NCI-H226 (cell line): ENCODE measurements at places on chromosomes 12 and 14.

DNA sequence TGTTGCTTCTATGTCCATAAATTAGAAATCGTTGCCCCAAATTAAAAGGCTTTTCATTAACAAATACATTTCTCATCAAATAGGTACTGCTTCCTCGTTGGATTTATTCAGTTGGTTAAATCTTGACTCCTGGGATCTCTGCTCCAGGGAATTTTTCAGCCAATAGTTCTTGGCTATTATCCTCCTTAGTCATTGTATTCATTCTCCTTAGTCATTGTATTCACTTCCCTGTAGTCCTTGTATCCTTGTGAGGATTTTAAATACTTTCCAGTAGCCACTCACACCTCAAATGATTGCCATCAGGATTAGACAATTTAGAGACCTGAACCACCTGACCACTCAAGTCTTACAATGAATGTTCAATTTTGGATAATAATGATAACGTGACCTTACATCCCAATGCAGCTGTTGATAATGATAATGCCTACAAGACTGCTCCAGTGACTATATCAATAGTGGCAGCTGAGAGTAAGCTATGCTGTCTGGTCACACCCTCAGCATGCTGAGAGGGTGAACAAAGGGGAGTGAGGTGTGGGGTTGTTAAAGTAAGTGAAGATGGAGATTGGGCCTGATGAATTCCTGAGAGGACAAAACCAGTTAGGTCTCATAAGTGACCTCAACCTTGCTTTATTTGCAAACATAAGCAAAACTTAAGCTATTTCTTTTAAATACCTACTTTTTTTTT lies 193.7 kb upstream of the RTL1 start:
- DNase-seq = no peak

DNA sequence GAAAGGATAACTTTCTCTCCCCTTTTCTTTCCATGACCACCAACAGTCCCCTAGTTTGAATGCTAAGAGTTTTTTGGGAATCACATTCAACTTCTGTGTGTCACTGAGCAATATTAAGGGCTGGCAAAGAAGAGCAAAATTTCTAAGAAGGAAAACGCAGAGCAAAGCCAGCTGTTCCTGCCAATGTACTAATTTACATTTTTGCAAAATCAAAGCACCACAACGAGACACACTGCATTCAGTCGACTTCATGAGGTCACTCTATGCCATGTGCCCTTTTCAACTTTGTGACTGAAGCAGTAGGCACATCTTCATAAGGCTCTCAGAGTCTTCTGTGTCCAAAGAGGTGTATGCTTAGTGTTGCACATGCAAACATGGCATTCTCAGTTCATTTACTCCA lies 66.4 kb downstream of the PTPRR start:
- no peak for DNase-seq

DNA sequence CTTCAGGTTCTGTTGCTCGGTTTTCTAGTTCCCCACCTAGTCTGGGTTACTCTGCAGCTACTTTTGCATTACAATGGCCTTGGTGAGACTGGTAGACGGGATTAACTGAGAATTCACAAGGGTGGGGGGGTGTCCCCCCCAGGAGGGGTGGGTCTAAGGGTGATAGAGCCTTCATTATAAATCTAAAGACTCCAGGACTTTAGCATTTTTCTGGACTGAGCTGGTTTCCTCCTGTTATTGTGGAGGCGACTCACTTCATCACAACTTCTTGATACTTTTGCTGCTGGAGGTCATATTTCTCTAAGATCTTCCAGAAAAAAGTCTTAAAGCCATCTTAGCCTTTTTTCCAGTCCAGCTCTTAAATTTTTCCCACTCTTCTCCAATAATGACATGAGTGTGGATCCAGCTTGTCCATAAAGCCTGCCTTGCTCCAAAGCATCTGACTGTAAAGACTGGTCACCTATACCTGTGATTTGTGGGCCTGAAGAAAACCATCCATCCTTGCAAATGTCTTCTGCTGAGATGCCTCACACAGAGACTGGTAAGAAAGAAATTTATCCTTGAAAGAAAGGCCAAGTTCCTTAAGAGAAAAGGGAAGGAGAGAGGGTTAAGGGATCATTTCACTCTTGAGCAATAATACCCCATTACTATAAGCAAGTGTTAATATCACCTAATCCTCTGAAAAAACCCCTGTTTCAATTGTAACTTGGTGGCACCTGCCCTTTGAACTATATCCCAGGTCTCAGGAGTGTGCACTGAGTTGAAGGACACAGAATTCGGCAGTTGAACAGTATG lies 19.7 kb upstream of the SLC2A14 start:
- no peak for DNase-seq

- no peak for DNase-seq
These were observed 238.5 kb downstream of the RBM19 start for GRCh38 chr12:113727651-113728061.

- peak; percentile 38 for DNase-seq
These were observed 33.8 kb downstream of the SYT1 start for GRCh38 chr12:78898416-78898815.

GRCh38 chr14:62592877-62593276 lies 452.4 kb downstream of the KCNH5 start:
- peak; percentile 10 for DNase-seq

GRCh38 chr12:107241411-107241810 lies 148.1 kb upstream of the CRY1 start:
- DNase-seq = no peak

- no peak for DNase-seq
These were observed 40.6 kb upstream of the AEBP2 start for GRCh38 chr12:19398376-19399363.

- no peak for DNase-seq
These were observed 13.7 kb upstream of the PRPF39 start for GRCh38 chr14:45070215-45070614.

DNA sequence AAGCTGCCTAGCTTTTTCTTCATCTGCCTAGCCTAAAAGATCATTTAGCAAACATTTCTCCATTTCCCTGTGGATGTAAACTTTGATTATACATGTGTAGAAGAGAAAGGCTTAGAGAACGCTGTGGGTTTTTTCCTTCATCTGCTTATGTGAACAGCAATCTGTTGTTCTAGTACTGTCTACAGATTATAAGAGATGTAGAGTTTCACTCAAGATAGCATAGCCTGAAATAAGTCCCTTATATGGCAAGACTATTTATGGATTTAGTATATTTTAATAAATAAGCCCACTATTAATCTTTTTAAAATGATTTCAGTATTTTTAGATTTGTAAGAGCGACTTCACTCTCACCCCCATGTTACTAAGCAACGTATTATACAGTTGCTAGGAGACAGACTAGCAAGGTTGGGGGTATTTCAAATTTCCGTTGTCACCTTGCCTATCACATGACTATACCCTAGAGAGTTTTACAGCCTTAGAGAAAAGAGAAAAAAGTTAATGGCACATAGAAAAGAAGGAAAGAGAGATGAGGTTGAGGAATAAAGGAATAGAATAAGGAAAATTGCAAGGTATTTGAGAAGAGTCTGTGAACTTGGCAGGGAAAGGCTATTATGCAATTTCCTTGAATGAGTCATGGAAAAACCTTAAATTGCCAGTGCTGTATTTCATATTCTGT lies 12.2 kb upstream of the TUBA1A start:
- peak; percentile 74 for DNase-seq

GRCh38 chr12:29499235-29499634 lies 1.7 kb upstream of the OVCH1 start:
- no peak for DNase-seq

- no peak for DNase-seq
These were observed 24.8 kb upstream of the AKAP5 start for GRCh38 chr14:64440494-64440893.
